ENCODE measurements at places on chromosomes 3 and 15.

DNA sequence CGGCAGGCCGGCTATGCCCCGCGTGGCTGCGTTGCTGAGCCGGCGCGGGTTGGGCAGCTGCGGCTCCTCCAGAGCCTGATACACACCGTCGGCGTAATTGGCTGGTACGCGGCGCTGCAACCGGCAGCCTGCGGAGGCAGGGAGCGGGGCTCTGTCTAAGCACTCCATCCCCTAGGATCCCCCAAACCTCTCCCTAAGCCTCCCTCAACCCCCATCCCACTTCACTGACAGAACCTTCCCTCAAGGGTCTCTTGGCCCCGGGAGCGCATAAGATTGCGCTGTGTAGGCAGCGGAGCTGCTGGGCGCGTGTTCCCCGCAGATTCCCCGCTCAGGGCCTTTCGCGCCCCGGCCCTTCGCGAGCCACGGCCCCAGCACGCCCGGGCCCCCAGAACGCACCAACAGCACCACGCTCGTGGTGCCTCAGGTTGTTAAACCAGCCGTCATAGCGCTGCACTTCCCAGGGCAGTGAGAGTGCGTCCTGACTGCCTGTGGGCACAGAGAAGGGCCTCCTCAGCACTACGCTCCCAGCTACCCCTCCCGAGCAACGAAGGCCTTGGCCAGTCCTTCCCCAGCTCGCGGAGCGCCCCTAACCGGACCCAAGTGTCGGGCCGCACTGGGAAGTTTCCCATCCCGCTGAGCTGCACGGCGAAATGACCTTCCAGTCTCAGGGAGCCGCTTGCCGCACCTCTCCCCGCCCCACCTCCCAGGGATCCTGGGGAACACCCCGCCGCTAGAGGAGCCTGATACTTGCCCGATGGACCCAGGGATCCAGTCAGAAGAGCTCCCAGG is 1.2 kb downstream of the DUOX2 start:
- DNase-seq = peak; percentile 36

DNA sequence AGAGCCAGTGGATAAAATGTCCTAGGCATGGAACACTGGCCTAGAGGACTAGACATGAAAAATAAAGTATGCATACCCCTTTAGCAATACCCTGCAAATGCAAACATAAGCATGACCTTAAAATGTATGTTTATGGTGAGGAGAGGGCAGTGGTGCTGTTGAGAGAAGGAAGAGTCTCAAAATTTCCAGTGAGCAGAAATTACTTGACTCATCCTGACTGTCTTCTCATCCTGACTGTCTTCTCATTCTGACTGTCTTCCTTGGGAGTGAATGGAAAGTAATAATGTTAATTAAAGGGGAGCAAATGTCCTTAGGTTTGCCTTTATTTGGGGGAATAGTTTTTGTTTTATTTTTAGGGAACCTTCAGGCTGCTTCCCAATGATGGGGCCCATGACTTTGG is 121.5 kb upstream of the GALNT15 start:
- DNase-seq = no peak

DNA sequence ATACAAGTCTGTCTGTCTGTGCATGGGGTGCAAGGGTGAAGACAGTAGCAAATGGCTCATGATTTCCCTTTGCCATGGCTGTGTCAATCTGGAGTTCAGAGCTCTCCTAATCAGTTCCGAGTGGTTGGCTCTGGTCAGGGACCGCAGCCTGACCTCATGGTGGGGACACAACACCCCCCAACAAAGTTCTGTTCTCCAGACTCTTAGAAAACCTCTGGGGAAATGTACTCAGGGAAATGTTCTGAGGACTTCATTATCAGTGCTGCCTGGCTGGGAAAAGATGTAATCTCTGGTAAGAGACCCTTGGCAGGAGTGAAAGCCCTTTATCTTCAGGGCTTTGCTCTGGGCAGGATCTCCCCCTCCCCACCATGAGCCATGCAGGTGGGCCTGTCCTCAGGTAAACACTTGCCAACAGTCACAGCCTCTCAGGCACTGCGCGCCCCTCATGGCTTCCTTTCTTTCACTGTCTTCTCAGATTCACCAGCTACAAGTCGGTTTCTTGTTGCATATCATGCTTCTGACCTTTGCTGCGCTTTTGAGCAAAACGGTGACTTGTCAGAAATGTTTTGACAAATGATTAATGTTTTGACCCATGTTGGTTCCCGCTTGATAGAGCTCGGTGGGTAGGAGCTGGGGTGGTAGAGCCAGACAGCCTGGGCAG is 95.5 kb downstream of the ST6GAL1 start:
- peak; percentile 88 for DNase-seq

DNA sequence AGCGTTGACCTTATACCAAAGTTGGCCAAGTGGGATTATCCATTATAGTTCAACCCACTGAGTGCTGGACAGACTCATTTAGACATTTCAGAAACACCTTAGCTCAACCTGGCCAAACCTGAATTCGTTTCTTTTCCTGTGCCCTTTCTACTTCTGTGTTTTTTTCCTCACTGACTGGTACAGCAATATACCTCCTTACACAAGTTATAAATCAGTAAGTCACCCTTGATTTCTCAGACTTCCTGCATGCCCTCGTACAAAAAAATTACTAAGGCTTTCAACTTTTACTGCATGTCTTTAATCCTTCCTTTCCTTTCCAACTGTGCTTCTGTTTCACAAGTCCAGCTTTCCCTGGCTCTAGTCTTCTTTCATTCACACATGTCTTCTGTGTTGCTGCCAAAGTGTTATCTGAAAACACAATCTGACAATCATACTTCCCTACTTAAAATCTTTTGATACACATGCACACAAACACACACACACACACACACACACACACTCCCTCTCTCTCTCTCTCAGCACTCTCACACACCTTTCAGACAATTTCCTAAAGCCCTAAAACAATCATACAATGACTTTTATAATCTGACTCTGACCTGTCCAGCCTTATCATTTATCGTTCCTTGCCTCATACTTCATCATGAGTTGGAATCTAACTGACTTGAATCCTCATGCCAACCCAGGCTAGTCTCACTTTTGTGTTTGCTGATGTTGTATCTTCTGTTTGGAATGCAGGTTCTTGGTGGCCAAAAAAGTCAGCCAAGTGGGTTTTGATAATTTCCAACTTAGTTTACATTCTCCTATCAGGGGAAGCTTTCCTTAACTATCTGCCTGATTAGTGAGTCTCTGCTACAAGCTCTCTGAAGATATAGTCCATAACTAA is 436.4 kb downstream of the NAALADL2 start:
- no peak for DNase-seq

DNA sequence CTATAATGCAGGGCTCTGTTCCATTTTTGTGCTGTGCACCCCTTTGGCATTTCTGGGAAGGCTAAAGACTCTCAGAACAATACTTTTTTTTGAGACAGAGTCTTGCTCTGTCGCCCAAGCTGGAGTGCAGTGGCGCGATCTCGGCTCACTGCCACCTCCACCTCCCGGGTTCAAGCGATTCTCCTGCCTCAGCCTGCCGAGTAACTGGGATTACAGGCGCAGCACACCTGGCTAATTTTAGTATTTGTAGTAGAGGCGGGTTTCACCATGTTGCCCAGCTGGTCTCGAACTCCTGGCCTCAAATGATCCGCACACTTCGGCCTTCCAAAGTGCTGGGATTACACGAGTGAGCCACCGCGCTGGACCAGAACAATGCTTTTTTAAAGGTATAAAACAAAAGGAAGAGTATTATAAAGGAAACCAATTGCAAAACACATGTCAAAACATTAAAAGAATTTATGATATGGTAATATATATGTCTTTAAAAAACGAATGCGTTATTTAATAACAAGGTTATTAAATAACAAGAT is 999 bp downstream of the SQOR start:
- no peak for DNase-seq

GRCh38 chr15:40776537-40777141 is 6.9 kb downstream of the C15orf62 start:
- DNase-seq = peak; percentile 73
